Stimulated activated naive CD4-positive, alpha-beta T cell treated with Interleukin-2 at 50 U/mL for 16 hours (primary cell): ENCODE measurements at places on chromosomes 7 and 10.

GRCh38 chr10:98215373-98215772, 52.6 kb downstream of the LOXL4 start:
- DNase-seq: no peak

GRCh38 chr10:94292434-94293090, 70.2 kb downstream of the NOC3L start:
- DNase-seq: no peak

- no peak for DNase-seq
Measured at GRCh38 chr7:96319439-96319838, 2.5 kb downstream of the SLC25A13 start.

DNA sequence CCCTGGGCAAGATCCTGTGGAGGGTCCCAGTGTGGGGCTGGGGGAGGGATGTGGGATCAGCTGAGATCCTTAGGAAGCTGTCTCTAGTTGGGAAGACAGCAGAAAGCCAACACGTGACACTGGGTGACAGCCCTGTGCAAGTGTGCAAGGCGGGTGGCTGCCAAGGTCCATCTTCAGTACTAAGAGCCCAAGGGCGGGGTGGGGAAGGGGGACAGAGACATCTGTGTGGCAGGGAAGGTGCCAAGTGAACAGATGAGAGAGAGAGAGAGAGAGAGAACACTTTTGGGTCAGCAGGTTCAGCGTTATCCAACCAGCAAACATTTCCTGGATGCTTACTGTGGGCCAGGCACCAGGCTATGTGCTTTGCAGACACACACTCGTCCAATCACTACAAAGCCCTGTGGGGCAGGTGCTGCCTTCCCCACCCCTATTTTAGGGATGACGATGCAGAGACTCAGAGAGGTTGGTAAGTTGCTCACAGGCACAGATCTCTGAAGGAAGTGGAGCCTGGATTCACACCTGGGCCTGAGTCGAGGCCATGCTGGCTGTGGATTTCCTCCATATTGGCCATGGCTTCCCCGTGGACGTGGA, 135.7 kb downstream of the GRK5 start:
- DNase-seq: no peak

- DNase-seq: no peak
Measured at GRCh38 chr10:110951381-110951780, 32.0 kb downstream of the SHOC2 start.

DNA sequence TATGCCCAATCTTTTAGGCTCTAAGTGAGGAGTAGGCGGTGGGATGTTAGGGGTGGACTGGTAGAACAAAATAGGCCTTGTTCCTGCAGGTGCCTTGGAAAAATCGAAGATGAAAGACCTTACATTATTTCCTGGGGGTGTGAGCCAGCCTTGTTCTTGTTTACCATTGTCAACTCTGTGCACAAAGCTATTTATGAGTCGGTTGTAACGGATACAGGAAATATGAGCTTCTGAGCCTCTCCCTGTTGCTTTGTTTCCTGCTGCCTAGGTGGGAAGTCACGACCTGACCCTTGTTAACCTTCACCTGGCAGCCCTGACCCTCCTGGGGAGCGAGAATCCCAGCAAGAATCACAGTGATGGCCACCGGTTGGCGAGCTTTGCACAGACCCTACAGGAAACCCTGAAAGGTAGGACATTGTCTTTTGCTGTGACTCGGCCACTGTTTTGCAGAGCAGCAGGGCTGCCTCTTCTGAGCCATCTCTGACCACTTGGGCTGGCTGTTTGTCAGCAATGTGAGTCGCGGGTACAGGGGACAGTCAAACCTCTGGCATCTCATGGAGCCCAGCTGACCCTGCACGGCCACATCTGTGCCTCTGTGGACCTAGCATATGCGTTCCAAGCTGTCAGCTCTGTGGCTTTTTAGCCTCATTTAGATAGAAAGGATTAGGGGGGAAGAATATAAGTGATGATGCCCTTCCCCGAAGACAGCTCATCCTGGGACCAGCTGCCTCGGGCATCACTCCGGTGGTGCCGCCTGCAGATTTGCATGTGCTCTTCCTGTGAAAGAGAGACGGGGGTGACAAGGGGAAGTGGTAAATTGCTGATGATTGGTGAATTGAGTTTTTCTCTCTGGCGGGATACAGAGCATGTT, 102.1 kb upstream of the ANLN start:
- DNase-seq: peak; percentile 24

- no peak for DNase-seq
Measured at GRCh38 chr7:143886826-143887477, 15.0 kb downstream of the TCAF1 start.

DNA sequence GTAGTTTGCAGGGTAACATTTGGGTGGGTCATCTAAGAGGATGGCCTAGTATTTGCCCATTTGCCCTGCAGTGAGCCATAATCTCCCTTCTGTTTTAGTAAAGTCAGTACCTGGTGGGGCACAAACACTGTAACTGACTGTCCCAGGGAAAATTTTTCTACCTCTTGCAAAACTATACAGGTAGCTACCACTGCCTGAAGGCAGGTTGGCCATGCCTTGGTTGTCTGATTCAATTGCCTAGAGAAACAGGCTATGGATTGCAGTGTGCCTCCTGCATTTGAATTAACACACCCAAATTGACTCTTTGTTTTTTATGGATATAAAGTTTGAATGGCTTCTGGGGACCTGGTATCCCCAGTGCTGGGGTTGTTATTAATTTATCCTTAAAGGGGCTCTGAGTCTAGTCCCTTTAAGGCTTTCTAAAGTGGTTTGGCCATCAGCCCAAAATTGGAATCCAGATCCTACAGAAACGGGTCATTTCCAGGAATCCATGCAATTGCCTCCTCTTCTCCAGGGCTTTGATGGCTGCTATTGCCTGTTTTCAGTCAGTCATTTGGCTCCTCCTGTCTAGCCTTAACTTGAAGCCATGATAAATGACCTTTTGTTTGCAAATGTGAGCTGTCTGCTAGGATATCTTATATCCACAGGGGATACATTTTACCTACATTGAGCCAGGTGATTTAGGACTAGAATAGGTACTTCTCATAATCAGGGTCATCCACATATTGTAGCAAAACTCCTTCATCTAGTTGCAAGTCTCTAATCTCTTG, 89.1 kb downstream of the STRA8 start:
- DNase-seq: no peak

DNA sequence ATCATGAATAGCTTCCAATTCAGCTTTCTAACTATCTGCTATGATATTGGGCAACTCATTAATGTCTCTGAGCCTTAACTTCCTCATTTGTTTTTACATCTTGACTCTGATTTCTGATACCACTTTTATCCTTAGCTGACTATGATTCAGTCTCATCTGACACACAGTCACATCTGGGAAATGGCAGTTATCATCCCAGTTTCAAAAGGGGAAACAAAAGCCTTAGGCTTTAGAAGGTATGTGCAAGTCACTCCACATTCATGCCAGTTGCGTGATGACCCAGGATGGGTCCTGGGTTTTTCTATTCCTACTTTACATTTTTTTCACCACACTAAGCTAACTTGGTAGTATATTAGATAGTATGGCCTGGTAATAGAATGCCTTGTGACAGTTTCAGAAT, 12.7 kb downstream of the SCIN start:
- no peak for DNase-seq

DNA sequence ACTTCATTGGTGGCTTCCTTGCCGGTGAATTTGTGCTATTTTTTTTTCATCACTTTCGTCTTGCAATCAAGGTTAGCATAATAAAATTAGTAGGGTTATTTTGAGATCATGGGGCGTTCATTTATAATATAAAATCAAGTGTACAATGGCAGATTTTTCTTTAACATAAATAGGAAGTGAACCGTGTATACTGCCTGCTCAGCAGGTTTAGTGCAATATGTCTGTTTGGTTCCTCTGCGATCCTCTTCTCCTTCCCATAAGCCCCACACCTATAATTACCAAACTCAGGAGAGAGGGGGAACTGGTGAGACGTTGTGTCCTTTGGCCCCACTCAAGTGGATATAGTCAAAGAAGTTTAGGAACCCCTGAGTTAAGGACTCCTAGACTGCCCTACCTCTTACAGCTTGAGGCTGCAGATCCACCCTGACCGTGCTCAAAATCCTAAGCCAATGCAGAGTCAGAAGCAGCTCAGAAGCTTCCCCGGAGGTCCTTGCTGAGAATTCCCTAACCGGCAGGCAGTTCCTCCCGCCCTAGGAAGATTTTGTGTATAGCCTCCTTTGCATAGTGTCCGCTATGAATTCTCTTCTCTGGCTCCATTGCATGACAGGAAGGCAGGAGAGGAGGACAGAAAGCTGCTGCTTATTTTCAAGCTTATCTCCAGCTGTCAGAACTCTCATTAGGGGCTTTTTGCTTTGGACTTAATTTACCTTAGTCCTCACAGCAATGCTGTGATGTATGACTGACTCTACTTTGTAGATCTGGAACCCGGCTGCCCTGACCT, 41.5 kb downstream of the PYROXD2 start:
- DNase-seq: no peak

GRCh38 chr10:49153971-49154370, 20.1 kb upstream of the FAM170B start:
- DNase-seq: no peak

- DNase-seq: no peak
Measured at GRCh38 chr7:19919261-19920095, 146.1 kb upstream of the TMEM196 start.

GRCh38 chr7:73894733-73895551, 34.0 kb downstream of the TMEM270 start:
- DNase-seq: no peak

DNA sequence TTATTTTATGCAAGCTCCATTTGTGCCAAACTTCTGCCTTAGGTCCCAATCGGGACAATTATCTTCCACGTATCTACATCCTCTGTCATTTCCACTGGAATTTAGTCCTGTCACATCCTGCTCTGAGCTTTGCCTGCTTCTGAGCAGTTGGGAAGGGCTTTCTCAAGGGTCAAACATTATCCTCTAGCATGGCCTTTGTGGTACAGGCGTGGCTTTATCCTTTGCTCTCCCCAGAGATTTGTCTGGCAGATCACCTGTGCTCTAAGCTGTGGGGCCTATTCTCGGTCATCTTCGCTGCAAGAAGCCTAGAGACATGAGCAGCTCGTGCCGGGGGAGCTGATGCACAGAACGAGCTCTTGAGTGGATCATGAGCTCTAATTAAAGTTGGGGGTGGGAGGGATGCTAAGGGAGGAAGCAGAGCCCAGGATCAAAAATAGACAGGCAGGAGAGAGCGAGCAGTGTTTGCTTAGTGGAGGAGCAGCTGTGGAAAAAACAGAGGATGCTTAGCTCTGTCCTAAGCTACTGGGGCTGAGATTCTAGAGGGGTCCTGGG, 19.8 kb upstream of the TMEM273 start:
- no peak for DNase-seq

GRCh38 chr10:129525401-129525801, 58.4 kb downstream of the MGMT start:
- no peak for DNase-seq

GRCh38 chr7:123783820-123784219, 35.0 kb upstream of the WASL start:
- DNase-seq: no peak

GRCh38 chr7:67732898-67733297, 736.3 kb downstream of the TYW1 start:
- DNase-seq: no peak

GRCh38 chr10:62082729-62083411, 181.4 kb downstream of the ARID5B start:
- DNase-seq: peak; percentile 9

- no peak for DNase-seq
Measured at GRCh38 chr7:22680482-22680911, 46.5 kb upstream of the IL6 start.
